ENCODE measurements at places on chromosomes 11 and 22.
A peak's percentile ranks its signal among the peaks of the same experiment; 100 is the strongest.

DNA sequence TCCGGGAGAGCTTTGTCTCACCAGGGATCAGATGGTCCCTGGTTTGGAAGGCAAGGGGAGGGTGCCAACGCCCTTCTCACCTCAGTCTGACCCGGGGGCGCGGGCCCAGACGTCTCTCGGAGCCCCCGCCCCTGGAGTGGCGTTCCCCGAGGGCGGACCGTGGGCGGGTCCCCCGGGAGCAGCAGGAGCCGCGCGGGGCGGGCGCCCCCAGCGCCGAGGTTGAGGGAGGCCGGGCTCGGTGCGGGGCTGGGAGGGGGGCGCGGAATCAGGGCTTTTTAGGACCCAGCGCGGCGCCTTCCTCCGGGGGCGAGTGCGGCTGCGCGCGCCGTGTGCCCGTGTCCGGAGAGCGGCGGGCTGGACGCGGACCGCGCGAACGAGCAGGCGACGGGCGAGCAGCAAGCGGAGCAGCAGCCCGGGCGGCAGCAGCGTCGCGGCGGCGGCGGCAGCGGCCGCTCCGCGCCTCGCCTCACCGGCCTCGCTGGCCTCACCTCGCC lies at the start of gene KCNC1:
TSS of gene KCNC1 (plus strand) at position 364 of the 494 bp plus-strand sequence. CDS start 1,222 bp downstream, outside the sequence.
- no peak for DNase-seq

DNA sequence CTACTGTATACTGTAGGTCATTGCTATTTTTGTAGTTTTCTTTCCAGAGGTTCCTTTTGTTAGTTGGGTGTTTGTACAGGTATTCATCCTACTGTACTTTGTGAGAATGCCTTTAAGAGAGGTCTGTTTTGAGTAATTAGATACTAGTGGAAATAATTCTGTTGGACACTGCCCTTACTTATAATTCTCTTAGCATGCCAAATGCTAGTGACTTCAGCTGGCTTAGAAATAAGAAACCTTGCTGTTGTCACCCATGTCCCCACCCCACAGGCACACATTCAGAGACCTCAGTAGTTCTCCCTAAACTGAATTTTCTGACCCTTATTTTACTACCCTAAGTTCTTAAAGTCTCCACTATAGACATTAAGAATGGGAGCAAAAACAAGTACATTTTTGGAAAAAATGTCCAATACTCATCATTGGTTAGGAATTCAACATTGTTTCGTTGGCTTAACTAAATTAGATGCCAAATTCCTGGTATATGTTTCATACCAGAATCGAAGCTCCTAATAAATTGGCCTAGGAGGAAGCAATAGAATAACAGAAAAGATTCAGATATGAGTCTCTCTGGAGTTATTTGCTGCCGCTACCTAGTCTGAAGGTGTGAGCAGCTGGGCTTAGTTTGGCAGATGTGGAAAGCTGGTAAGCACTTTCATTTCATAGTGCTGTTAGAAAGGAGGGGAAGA lies 28.4 kb downstream of the ZNF143 start:
- no peak for DNase-seq

DNA sequence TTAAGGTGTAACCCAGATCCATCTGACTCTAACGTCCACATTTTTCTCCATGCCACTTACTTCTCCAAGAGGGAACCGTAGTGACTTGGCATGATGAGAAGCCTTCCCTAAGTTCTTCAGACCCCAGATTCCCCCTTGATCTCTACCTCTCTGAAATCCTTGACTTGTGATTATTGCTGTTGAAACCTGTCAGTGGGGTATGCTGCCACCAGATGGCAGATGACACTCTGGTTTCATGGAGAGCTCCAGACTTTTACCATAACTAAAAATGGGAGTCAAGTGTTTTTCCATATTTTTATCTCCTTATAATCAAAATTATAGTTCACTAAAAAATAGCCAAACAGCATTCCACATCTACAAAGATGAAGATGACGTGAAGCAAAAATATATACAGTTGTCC lies 504.2 kb downstream of the SOX6 start:
- DNase-seq = no peak

DNA sequence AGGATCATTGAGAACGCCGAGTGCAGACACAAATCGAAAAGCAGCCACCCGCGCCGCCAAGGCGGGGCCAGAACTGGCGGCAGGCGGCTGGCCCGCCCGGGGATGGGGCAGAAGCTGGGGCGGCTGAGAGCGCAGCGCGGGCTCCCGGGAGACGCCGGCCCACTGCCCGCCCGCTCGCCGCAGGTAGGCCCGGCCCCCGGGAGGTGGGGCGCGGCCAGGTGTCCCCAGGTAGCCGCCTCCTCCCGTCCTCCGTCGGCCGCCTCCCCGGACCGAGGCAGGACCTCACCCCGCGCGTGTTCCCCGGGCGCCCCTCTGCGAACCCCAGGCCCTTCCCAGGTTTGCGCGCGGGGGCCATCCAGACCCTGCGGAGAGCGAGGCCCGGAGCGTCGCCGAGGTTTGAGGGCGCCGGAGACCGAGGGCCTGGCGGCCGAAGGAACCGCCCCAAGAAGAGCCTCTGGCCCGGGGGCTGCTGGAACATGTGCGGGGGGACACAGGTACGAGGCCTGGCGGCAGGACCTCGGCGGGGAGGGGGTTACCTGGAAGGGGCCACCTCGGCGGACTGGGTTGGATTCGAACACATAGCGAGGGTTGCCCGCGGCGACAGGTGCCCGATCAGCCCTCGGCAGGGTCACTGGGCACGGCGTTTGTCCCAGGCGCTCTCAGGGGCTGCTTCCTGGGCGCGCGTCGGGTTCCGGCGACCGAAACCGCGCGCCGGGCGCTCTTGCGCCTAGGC lies at the start of gene PRRG4:
TSS of gene PRRG4 (plus strand) at position 248 of the 733 bp plus-strand sequence. CDS start 603 bp downstream, outside the sequence.
- peak; percentile 41 for DNase-seq

- no peak for DNase-seq
Measured at GRCh38 chr11:25453471-25453870, 878.5 kb upstream of the ANO3 start.

Measured in activated naive CD4-positive, alpha-beta T cell treated with anti-CD3 and anti-CD28 coated beads, Interleukin-2, amount 50 U/mL, for 16 hours (primary cell).